ENCODE measurements at places on chromosomes 1 and 21.
A peak's percentile ranks its signal among the peaks of the same experiment; 100 is the strongest.

DNA sequence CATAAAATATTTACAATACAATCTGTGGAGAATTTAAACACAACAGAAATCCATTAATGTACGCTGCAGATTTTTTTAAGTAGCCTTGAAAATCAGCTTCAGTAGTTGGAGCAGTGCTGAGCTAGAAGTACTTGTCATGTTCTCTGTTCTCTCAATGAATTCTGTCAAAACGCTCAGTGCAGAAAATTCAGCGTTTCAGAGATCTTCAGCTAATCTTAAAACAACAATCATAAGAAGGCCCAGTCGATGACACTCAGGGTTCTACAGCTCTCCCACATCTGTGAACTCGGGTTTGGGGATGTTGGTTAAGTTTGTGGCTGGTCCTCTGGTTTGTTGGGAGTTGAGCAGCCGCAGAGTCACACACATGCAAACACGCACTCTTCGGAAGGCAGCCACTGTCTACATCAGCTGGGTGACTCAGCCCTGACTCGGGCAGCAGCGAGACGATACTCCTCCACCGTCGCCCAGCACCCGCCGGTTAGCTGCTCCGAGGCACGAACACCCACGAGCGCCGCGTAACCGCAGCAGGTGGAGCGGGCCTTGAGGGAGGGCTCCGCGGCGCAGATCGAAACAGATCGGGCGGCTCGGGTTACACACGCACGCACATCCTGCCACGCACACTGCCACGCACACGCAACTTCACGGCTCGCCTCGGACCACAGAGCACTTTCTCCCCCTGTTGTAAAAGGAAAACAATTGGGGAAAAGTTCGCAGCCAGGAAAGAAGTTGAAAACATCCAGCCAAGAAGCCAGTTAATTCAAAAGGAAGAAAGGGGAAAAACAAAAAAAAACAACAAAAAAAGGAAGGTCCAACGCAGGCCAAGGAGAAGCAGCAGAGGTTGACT, 161.2 kb downstream of the RUNX1 start:
- DNase-seq = peak; percentile 74

DNA sequence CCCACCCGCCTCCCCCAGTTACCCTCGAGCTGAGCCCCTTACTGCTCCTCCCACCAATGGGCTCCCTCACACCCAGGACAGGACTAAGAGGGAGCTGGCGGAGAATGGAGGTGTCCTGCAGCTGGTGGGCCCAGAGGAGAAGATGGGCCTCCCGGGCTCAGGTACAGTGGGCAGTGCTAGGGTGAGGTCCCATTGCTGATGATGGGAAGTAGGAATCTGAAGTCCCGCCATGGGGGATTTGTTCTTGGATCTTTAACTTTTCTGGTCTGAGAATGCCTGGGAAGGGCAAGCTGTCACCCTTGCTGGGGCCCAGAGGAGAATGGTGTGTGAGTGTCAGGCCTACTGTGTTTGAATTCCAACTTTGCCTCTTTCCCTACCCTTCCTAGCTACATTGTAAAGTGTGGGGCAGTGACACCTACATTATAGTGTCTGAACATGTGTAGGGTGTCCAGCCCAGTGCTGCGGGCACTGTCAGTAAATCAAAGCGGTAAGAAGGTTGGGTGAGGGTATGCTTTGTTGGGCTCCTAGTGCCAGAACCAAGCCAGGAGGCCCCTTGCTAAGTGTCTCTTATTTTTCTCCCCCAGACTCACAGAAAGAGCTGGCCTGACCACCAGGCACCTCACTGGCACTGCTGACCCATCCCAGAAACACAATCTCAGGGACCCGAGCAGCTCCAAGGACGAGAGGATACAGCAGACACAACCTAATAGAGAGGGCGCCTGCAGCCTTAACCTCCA, 44.7 kb downstream of the YARS1 start:
- no peak for DNase-seq

GRCh38 chr1:246291127-246291526, 216.0 kb downstream of the SMYD3 start:
- no peak for DNase-seq

DNA sequence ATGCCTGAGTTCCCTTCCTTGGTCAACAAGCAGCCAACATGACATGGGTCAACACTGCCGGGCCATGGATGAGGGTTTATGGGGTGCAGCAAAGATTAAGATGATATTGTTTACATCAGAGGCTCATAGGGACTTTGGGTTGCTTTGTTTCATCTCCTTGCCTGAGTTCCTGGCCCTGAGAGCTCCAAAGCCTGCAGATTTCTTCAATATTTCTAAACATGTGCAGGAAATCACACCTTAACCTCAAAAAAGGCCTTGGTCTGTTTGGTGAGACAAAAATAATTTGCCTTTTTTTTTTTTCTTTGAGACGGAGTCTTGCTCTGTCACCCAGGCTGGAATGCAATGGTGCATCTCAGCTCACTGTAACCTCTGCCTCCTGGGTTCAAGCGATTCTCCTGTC, 876 bp downstream of the SLAMF8 start:
- no peak for DNase-seq

DNA sequence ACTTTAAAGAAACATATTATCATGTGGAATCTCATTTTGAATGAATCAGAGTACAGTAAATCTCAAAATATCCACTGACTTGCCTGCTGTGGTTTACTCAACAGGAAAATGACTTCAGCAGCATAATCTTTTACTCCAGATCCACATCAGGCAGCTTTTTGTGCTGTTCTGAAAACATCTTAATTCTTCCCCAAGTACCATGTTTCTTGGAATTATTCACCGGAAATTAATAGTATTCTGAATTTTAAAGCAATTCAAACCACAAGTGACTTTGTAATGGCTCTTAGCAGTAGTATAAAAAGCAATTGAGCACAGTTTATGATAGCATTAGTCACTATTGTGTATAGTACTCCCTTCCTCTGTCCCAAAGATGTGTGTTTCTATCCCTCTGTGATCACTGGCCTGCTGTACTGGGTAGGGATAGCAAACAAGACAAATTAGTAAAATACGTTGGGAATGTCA, 64.2 kb upstream of the ERRFI1 start:
- DNase-seq = no peak

DNA sequence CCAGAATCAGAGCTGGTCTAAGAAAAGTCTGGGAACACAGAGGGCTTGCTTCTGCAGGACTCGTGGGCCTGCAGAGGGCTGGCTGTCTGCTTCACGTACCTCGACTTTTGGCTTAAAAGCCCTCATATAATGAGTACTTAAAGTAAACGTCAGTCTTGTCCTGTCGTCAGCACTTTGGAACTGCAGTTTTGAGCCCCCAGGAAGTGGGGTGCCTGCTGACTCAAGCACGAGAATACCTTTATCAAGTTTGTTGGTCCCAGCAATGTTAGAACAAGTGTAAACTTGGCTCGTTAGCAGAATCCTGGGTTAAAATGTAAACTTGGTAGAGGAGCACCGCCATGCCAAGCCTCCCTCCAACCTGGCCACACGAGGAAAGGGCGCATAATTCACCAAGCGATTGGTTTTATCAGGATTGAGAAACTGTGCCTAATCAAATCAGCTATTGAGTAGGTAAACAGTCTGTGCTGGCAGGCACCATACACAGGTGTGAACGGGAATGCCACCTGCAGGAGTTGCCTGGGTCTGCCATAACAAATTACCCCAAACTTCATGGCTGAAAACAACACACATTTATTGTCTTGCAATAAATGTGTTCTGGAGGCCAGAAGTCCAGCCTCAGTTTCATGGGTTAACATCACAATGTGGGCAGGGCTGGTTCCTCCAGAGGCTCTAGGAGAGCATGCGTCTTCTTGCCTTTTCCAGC, 45.0 kb upstream of the FHAD1 start:
- no peak for DNase-seq

- DNase-seq = no peak
Measured at GRCh38 chr1:230308039-230308438, 118.1 kb downstream of the PGBD5 start.

DNA sequence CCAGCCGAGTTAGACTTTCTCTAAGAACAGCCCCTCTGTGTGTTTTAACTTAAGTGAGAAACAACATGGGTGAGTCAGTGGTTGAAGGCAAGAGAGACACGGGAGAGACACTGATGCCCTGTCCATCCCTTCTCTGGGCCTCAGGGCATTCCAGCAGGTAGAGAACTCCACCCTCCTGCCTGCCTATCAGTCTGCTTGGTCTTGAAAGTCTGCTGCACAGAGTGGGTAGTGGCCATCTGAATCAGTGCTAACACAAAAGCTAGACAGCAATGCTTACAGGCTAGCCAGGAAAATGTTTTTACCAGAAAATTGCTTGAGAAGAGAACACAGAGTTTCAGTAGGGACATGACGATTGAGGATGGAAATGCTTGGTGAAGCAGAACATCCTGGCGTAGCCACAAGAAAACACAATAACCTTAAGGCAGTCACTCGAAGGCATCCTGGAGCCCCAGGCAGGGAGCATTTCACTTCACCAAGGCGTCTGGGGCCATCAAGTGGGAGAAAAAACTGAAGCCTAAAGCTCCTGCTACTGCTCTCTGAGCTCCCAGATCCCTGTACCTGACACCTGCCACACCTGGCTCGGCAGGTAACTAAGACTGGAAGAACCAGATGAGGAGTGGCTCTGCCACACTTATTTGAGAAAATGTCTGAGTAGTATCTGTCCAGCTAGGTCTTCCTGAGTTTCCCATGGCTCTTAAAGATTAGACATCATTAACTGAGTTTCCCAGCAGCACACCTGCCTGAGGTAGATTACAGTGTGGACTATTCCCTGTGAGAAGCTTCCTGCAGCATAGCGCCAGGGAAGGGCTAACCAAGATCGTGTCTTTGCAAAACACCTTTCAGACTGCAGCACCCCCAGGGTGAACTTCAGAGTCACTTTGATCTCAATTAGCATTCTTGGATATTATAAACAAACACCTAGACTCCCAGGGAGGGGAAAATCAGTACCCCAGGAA, 18.1 kb upstream of the LBR start:
- DNase-seq = no peak

DNA sequence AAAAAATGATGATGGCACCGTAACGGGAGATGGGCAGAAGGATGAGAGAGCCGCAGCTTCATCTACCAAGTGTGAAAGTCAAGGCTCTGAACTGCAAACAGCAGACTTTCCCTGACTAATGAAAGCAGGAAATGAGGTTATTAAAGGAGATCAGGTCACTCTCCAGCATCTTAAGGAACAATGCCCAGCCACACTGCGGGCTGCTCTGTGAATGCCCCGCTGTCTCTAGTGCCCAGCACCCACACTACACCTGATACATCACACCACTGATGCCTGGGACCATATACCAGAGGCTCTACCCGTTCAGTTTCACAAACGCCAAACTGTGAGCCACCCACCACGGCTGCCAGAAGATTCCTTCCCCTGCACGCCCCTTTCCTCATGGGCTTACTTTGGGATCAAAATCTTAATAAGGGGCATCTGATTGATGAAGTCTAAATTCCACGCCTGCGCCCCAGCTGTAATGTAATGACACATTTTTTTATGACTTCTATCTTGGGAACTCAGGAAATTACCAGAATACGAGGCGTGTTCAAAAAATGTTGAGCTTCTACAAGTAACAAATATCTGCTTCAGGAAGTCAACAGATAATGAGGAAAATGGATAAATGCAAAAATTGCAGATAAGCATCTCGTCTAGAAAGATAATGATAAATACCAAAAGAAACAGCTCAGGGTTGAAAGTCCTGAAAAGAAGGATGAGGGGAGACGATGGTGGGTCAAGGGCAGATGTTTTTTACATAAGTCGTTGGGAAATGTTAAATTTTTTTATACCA, 72.0 kb downstream of the MIS18A start:
- DNase-seq = no peak

GRCh38 chr21:34544032-34544496, 32.1 kb upstream of the KCNE1 start:
- DNase-seq = no peak

- no peak for DNase-seq
Measured at GRCh38 chr1:67577646-67578045, 107.4 kb upstream of the GADD45A start.

- peak; percentile 63 for DNase-seq
Measured at GRCh38 chr1:9494936-9495758, 44.1 kb upstream of the SLC25A33 start.

Data from stimulated activated CD4-positive, alpha-beta T cell treated with anti-CD3 and anti-CD28 coated beads, TNF-alpha, amount 100 ng/mL, for 1 hour (primary cell).